ENCODE measurements at places on chromosomes 7 and 10.

GRCh38 chr10:120428754-120429153 is 28.3 kb upstream of the PLPP4 start:
- no peaks in the 10 kb centered on the region for H3K4me1 ChIP-seq
- no peak overlapping the region for H3K27ac ChIP-seq
- no peaks in the 10 kb centered on the region for H3K27me3 ChIP-seq
- no peak overlapping the region for H3K4me3 ChIP-seq
- H3K36me3 ChIP-seq: no peaks in the 10 kb centered on the region

- H3K4me3 ChIP-seq: no peak overlapping the region
- H3K27me3 ChIP-seq: no peaks in the 10 kb centered on the region
- DNase-seq: no peak
These were observed 105.0 kb downstream of the KMT2C start for GRCh38 chr7:152330827-152331226.

DNA sequence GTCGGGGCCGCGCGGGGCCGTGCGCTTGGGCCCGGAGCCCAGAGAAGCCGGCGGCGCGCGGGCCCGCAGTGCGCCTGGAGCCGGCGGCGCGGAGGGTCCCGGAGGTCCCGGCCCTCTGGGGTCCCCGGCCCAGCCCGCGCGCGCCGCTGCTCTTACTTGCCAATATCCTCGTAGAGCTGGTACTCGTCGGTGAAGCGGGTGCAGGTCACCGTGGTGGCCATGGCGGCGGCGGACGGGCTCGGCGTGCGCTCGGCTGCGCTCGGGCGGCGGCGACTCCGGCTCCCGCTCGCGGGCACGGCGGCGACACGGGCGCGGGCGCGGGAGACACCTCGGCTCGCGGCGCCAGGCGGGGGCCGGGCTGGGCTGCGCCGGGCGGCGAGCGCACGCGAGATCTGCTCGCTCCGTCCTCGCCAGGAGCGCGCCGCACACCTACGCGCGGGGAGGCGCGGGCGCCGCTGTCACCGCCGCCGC is at the start of gene CAMK2B:
Gene CAMK2B (minus strand): TSS at position 394 of the 471 bp plus-strand sequence. CDS start 173 bp downstream, at position 221.
- no peaks in the 10 kb centered on the region for H3K36me3 ChIP-seq
- peak within 1 kb of the TSS; percentile 32 for H3K4me3 ChIP-seq
- H3K27ac ChIP-seq: no peak within 1 kb of the TSS
- H3K4me1 ChIP-seq: peaks cover 10% of the 10 kb centered on the region
- no peak for DNase-seq

GRCh38 chr7:151091431-151091830 is 5.2 kb downstream of the AGAP3 start:
- no peak overlapping the region for H3K4me3 ChIP-seq
- DNase-seq: peak; percentile 74
- H3K4me1 ChIP-seq: peaks cover 30% of the 10 kb centered on the region
- no peak overlapping the region for H3K27ac ChIP-seq
- H3K36me3 ChIP-seq: no peaks in the 10 kb centered on the region
- H3K27me3 ChIP-seq: peaks cover 3% of the 10 kb centered on the region

GRCh38 chr7:23645822-23646221 is 34.2 kb upstream of the FAM221A start:
- no peak overlapping the region for H3K27ac ChIP-seq
- H3K4me1 ChIP-seq: no peaks in the 10 kb centered on the region
- DNase-seq: no peak
- no peaks in the 10 kb centered on the region for H3K36me3 ChIP-seq

DNA sequence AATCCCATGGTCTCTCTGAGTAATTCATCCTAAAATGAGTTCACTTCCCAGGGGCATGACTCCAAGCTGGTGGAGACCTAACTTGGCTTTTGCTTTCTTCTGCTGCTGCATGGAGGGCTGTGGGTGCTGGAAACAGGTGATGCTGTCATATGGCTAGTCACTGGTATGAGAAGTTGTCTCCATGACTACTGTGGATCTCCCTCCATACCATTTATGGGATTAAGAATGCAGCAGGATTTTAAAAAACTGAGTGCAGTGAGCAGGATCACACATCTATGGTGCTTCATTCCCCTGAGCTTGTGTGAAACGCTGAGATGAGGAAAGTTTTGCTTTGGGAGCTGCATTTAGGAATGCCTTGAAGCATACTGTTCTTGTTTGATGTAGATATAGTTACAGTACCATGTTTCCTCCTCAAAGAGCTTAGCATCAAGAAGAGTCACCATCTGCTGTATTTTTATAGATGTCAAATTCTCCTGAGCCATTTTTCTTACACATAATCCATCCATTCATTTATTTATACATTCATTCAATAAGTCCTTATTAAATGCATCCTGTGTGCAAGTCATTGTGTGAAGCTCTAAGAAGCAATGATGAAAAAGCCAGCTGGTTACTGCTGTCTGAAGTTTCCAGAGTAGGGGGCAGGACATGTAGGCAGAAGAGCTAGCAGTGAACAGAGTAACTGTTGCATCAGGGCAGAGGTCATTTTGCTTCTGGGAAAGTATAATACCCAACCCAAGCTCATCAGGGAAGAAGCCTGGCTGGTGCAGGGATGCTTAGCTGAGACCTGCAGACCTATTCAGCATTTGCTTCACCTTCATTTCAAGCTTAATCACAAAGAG is 534.8 kb downstream of the AUTS2 start:
- no peaks in the 10 kb centered on the region for H3K4me1 ChIP-seq
- no peaks in the 10 kb centered on the region for H3K27me3 ChIP-seq
- H3K4me3 ChIP-seq: no peak overlapping the region
- DNase-seq: no peak
- H3K27ac ChIP-seq: no peak overlapping the region

GRCh38 chr10:99524736-99525380 is 7.9 kb upstream of the NKX2-3 start:
- H3K27ac ChIP-seq: no peak overlapping the region
- no peak overlapping the region for H3K4me3 ChIP-seq
- H3K36me3 ChIP-seq: no peaks in the 10 kb centered on the region
- H3K4me1 ChIP-seq: peaks cover 25% of the 10 kb centered on the region

DNA sequence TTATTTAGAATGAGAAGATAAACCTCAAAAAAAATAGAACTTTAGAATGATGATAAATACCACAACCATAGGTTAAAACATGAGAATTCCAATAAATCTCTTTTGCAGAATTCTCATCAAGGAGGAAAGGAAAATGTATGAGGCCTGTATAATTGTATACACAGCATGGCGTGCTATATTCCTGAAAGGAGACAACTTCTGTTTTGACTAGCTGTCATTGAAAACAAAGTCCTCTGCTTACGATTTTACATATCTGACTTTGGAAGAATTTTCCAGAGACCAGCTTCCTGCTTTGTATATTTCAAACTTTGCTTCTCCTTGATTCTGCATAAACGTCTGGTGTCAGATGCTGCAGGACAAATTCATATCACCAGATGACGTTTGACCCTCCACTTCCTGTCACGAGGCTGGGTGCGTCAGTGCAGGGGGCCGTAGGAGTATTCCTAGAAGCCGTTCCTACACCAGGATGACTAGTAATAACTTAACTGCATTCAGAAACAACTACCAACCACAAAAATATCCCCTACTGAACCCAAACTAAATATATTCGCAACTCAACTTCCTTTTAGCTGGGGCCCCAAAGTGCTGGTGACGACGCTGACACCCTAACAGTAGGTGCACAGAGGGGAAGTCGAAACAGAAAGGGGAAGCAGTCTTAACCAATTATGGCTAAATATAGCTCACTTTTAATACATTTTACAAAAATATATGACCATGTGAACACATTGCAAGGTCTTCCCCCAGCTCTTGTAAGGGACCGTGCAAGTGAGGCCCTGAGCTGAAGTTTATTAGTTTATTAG is 178.6 kb upstream of the INHBA start:
- DNase-seq: no peak
- H3K36me3 ChIP-seq: no peaks in the 10 kb centered on the region
- H3K27me3 ChIP-seq: no peaks in the 10 kb centered on the region

GRCh38 chr10:117653170-117653515 is 110.6 kb downstream of the EMX2 start:
- H3K27ac ChIP-seq: no peak overlapping the region
- no peaks in the 10 kb centered on the region for H3K36me3 ChIP-seq
- no peaks in the 10 kb centered on the region for H3K27me3 ChIP-seq
- no peak for DNase-seq
- no peaks in the 10 kb centered on the region for H3K4me1 ChIP-seq

DNA sequence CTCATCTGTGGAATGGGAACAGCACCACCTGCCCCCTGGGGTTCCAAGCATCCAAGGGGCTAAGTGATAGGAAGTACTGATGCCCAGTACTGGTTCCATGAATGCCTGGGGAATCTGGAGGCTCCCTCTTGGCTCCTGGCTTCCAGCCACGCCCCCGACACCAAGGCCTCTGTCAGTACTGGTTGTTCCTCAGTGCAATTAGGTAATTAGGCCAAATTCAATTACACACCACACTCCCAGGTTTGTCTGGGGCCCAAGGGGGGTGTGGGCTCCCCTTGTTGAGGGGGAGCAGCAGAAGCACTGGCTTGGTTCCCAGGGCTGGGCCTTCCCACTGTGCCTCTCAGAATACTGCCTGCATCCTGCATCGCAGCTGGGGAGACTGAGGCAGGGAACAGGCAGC is 114.4 kb upstream of the PPIF start:
- no peak for DNase-seq
- H3K4me3 ChIP-seq: no peak overlapping the region
- H3K4me1 ChIP-seq: peaks cover 41% of the 10 kb centered on the region

- no peak overlapping the region for H3K4me3 ChIP-seq
- DNase-seq: no peak
- H3K27ac ChIP-seq: no peak overlapping the region
- no peaks in the 10 kb centered on the region for H3K36me3 ChIP-seq
- H3K4me1 ChIP-seq: no peaks in the 10 kb centered on the region
These were observed 8.5 kb downstream of the LRRC18 start for GRCh38 chr10:48931188-48931587.

DNA sequence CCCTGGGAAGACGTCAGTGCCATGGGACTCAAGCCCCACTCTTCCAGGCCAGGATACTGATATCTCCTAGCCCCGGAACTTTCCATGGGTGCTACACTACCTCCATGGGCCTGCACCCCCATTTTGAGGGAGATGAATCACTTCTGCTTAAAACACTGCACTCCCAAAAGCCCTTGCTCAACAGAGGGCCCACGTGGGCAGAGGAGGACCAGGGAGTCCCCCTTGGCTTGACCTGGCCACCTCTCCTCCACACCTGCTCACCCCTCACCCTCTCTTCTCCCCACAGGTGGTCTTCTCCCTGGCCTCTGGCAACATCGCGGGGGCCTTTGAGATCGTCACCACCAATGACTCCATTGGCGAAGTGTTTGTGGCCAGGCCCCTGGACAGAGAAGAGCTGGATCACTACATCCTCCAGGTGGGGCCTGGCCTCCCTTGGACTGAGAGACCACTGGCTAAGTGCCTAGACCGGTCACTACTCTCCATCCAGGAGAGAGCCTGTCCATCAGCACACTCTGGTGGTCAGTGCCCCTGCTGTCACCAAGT is 19.9 kb upstream of the C10orf105 start:
- H3K4me3 ChIP-seq: no peak overlapping the region
- H3K27me3 ChIP-seq: no peaks in the 10 kb centered on the region
- peaks cover 3% of the 10 kb centered on the region for H3K4me1 ChIP-seq

- no peak for DNase-seq
- no peaks in the 10 kb centered on the region for H3K36me3 ChIP-seq
- no peak overlapping the region for H3K4me3 ChIP-seq
These were observed 78.9 kb downstream of the CHRM2 start for GRCh38 chr7:136947347-136947746.

- no peak overlapping the region for H3K4me3 ChIP-seq
- no peaks in the 10 kb centered on the region for H3K36me3 ChIP-seq
- H3K27me3 ChIP-seq: no peaks in the 10 kb centered on the region
- no peak for DNase-seq
- H3K4me1 ChIP-seq: no peaks in the 10 kb centered on the region
- no peak overlapping the region for H3K27ac ChIP-seq
These were observed 225.7 kb upstream of the NPVF start for GRCh38 chr7:25454020-25454419.

GRCh38 chr10:52269233-52269632 is 44.8 kb upstream of the DKK1 start:
- H3K4me1 ChIP-seq: peaks cover 5% of the 10 kb centered on the region
- H3K4me3 ChIP-seq: no peak overlapping the region
- no peak overlapping the region for H3K27ac ChIP-seq
- H3K36me3 ChIP-seq: no peaks in the 10 kb centered on the region
- no peak for DNase-seq
- no peaks in the 10 kb centered on the region for H3K27me3 ChIP-seq

- peaks cover 15% of the 10 kb centered on the region for H3K27me3 ChIP-seq
- no peaks in the 10 kb centered on the region for H3K36me3 ChIP-seq
- DNase-seq: no peak
- no peaks in the 10 kb centered on the region for H3K4me1 ChIP-seq
These were observed 3.0 kb downstream of the IKZF1 start for GRCh38 chr7:50307368-50308032.
